ENCODE measurements at places on chromosomes 4 and X.

DNA sequence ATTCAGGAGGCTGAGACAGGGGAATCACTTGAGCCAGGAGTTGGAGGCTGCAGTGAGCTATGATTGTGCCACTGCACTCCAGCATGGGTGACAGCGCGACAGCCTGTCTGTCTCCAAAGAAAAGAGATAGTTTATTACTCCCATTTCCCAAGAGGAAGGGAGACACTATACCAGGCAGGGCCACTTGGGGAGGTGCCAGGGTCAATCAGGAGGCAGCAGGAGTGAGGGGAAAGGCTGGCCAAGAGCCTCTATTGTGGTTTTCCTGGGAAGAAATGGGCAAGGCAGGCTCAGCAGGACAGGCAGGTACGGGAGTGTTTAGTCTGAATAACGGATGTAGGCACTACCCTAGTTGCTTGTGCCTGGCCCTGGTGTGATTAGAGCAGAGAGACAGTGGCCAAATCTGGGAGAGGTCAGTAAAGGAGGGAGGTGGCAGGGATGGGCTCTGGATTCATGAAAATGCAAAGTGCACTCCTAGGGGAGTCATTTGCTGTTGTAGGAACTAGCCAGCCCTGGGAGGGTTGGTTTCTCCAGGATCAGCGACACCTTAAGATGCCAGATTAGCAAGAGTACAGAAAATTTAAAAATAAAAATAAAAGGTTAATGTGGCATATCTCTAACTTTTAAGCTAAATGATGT lies 20.2 kb upstream of the CDKN2AIP start:
- DNase-seq = no peak

DNA sequence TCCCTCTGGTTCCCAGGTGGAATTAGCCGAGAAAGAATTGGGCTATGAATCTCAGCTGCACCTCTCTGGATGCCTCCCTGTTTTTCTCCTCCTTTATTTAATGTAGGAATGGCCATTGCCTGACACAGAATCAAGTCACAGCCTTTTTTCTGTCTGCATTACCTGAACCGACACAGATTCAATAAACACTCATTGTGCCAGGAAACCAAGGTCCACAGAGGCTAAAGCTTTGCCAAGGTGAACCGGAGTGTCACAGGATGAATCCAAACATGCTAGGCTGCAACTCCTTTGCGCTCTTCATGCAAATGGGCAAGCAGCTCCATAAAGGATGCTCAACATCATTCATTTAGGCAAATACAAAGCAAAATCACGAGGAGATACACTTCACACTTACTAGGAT lies 199.8 kb upstream of the AGTR2 start:
- no peak for DNase-seq

DNA sequence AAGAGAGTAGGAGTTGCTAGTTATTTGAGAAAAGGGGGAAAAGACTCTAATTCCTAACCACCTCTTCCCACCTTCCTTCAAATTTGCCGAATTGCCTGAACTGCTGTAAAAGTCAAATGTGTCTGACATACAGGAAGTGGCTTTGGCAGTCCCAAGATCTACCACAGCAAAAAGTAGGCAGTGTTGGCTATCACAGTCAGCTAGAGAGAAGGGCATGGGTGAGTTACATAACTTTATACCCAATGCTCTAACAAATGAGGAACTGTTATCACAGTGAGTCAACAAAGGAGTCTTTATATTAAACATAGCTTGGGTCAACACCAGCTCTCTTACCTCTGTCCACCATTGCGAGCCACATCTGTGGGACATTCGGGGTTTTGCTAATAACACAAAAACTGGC lies 2.4 kb upstream of the MBNL3 start:
- DNase-seq = no peak

DNA sequence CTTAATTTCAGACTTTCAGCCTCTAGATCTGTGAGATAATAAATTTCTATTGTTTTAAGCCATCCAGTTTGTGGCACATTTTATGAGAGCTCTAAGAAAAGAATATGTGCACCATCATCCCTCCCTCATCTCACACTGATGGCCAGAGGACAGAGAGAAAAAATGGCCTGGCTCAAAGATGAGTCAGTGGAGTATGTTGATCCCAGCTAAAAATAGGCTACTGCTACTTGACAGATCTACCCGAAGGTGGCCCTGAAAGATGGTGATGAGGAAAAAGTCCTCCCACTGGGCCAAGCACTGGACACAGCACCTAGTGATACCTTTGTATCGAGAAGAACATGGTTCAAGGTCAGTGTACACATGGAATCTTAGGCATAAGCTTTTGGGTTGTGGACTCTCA lies 38.2 kb upstream of the DCTD start:
- DNase-seq = no peak

DNA sequence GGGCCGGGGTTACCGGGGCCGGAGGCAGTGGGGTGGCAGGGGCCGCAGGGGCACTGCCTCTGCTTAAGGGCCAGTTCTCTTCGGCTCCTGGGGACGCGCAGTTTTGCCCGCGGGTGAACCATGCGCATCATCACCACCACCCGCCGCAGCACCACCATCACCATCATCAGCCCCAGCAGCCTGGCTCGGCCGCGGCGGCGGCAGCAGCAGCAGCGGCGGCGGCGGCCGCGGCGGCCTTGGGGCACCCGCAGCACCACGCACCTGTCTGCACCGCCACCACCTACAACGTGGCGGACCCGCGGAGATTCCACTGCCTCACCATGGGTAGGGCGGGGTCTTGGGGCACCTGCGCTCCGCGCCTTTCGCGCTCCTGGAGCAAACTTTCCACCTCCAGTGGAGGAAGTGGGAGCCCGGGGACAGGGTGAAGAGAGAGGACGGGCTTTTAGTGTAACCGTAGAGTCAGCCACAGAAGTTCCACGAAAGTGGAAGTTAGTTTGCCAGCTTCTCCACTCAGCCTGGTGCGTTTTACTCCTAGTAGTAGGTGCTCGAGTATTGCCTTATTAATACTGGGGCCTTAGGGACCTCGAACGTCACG lies 729 bp downstream of the GSX2 start:
- DNase-seq = no peak

DNA sequence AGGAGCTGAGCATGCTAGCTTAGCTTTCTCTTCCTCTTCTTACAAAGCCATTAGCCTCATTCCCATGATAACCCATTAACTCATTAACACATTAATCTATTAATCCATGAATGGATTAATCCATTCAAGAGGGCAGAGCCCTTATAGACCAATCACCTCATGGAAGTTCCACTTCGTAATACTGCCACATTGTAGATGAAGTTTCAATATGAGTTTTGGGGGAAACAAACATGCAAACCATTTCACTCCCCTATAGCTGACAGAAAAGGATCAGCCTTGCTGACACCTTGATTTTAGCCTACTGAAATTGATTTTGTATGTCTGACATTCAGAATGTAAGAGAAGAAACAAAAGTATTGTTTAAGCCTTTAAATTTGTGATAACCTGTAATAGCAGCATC lies 251.8 kb upstream of the GALNTL6 start:
- no peak for DNase-seq

DNA sequence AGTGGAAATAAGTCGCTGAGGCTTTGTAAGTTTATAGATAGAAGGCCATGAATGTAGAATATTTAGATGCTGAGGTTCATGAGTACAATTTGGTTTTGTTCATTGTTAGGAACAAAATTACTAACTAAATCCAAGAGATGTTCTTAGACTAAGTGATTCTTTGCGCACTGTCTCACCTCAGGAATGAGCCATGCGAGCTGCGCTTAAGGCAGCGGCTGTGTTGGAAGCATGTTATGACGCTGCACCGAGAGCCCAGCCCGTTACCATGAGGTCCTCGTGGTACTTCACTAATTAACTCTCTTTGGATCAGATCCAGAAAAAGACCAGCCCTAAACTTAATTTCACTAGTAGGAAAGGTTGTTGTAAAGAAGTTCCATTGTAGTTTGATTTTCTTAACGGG lies 166.2 kb downstream of the RAPGEF2 start:
- no peak for DNase-seq

GRCh38 chr4:119873794-119874325 lies 192.8 kb downstream of the MAD2L1 start:
- DNase-seq = no peak

GRCh38 chrX:10538831-10539230 lies 81.6 kb downstream of the MID1 start:
- no peak for DNase-seq

- no peak for DNase-seq
Measured at GRCh38 chr4:158802914-158803313, 34.1 kb downstream of the FNIP2 start.

DNA sequence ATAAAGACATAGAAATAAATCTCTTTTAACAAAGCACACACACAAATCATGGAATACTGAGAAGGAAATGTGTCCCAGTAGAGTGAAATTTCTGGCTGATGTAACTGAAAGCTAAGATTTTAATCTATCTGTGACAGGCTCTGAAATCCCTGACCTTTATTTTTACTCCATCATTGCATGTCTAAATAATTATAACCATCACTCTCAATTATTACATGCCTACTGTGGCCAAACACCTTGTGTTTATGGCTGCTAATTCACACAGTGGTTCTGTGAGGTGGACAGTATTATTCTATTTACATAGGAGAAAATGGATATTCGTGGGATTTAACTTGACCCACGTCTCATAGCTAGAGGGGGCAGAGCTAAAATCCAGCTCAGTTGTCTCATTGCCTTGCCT lies 438.1 kb downstream of the TLL1 start:
- no peak for DNase-seq

DNA sequence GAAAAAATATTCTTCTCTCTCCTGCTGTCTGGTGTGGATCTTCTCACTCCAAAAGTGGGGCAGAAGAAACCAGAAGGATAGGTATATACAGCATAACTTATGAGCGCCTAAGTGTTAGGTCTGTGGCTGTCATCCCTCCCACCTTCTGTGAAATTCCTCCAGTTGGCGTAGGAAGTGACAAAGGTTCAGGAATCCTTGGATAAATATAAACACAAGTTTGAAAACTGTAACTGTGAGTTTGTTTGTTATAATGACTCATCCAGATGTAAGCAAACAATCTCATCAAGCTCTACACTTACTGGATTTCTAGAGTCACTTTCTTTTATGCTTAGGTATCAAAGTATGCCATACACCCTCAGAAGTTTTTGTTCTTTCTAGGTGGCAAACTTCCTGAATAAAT lies 405.2 kb downstream of the FAT4 start:
- DNase-seq = no peak

GRCh38 chr4:85673540-85673939 lies 198.6 kb downstream of the ARHGAP24 start:
- no peak for DNase-seq

- DNase-seq = no peak
Measured at GRCh38 chr4:38424151-38424871, 239.7 kb upstream of the KLF3 start.

DNA sequence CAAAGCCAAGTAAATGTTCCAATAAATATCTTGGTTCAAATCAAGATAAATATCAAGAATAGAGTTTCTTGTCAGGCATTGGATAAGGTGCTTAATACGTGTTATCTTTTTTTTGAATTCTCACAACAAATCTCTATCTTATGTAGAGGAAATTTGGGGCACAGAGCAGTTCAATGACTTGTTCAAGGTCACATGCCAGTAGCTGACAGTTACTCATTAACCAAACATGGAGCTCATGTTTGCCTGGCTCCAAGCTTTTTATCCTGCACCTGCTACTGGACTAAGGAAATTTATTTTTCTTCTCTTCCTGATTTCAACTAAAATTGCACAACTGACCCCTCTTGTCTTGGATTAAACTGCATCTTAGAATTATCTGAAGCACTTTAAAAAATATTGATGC lies 76.3 kb downstream of the ATP10D start:
- no peak for DNase-seq

- DNase-seq = no peak
Measured at GRCh38 chr4:80011636-80012236, 61.3 kb downstream of the ANTXR2 start.

DNA sequence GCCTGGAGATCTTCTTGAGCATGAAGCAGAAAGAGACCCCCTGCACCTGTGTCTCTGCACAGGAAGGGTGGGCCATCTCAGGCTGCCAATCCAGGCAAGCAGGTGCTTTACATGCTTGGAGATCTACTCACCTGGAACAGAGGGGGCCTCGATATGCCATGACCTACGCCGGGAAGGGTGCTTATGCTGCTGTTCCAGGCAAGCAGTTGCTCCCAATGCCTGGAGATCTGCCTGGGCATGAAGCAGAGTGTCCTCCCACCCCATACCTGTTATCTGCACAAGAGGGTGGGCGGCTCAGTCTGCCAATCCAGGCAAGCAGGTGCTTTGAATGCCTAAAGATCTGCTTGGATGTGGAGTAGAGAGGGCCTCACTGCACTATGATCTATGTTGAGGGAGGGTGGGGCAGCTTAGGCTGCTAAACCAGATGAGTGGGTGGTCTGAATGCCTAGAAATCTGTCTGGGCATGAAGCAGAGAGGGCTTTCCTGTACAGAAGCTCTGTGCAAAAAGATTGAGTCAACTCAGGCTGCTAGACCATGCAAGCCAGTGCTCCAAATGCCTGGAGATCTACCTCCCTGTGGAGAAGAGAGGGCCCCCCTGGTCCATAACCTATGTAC lies 104.5 kb upstream of the QRFPR start:
- DNase-seq = no peak

GRCh38 chrX:6885909-6886308 lies 261.6 kb upstream of the STS start:
- DNase-seq = no peak

- no peak for DNase-seq
Measured at GRCh38 chr4:107492566-107492965, 227.5 kb downstream of the PAPSS1 start.

DNA sequence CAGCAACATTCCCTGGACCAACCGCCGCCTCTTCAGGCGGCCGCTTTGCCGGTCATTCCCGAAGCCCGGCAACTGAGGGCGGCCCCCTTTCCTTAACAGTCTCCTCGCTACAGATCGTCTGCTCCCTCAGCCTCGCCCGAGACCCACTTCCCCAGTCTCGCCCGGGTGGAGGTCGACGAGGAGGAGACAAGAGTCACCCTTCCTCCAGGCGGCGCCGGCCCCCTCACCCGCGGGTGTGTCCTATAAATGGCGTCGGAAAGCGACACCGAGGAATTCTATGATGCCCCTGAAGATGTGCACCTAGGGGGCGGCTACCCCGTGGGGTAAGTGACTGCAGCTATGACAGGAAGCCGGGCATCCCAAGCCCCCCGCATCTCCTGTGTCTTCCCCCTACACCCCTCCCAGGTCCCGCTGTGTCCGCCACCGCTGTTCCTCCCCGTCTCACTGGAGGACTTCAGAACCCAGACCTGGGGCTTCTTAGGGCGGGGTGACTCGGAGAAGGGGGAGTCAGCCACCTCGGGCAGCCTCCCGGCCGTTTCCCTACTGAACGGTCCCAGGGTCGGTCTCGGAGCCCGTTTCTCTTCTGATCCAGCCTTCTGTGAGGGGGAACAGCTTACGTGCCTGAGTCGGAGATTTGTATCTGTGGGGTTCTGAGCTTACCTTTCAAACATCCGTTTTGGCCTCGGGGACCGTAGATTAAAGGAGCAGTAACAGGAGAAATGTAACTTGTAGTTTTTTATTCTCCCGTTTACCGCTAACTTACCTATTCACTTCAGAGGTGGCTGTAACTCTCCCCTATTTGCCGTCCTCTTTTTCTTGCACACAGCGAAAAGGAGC lies 570 bp downstream of the WDR44 start:
- peak; percentile 27 for DNase-seq

- DNase-seq = no peak
Measured at GRCh38 chrX:139186991-139187390, 343.5 kb upstream of the F9 start.
